ENCODE measurements at places on chromosomes 11 and 22. TPM values are rescaled to one million over a fixed set of nuclear protein-coding genes. Genes with fewer than 3 reads are reported as not detected.

OR4A16 gene
- not detected for total RNA-seq

BIK gene
- total RNA-seq = 1.8 TPM

DNA sequence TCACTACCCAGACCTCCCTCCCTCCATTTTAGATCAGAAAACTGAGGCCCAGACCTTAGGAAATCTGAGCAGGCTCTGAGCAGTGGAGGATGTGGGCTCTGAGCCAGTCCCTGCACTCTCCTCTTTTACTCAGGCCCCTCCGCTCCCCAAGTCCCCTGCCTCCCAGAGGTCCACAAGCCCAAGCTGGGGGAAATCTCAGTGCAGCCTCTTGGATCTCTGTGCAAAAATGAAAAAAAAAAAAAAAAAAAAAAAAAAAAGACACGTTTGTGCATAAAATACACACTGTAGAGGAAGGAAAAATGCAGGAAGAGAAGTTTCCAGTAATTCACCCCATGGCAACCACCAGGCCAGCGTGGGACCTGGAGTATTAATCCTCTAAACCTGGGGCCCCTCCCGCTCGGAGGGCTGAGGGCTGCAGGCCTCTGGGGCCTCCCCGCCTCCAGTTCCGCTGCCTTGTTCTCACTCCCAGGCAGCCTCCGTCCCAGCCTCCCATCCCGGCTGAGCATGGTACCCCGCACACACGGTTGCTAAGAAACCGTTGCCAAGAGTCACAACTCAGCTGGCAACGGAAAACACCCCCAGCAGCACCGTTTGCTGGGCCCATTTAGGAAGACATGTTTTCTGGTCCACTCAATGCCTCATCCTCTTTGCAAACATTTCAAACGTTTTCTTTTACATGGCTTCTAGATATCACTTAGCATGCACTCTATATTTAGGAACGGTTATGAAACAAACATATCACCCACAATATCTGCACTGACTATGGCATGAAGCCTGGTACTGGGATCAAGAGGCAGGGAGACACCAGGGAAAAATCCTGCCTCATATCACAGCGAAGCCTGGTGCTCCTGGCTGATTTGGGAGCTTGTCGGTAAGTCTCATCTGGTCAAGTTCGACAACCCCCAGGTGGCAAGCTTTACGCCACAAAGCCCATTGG is 227.5 kb downstream of the CTTN start:
- no peak for DNase-seq

- no peak for DNase-seq
Observed at GRCh38 chr11:126544108-126545056, 188.9 kb downstream of the ST3GAL4 start.

GRCh38 chr22:33917744-33918406 is 2.4 kb downstream of the LARGE1 start:
- DNase-seq = no peak

DNA sequence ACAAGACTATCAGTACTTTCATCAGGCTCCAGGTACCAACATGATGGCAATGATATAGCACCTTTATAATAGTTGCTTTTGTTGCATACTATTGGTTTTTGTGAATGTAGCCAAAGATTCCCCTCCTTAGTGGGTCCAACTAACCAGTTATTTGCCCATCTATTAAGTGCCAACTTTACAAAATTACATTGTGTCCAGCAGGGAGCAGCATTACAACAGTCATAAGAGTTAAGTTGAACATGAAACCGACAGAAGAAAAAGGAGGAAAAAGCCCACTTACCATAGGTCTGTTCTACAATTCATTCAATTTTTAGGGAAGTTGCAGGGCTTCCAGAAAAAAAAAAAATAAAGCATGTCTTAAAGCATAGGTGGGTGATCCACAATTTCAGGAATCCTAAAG is 21.6 kb downstream of the IMMP1L start:
- no peak for DNase-seq

DNA sequence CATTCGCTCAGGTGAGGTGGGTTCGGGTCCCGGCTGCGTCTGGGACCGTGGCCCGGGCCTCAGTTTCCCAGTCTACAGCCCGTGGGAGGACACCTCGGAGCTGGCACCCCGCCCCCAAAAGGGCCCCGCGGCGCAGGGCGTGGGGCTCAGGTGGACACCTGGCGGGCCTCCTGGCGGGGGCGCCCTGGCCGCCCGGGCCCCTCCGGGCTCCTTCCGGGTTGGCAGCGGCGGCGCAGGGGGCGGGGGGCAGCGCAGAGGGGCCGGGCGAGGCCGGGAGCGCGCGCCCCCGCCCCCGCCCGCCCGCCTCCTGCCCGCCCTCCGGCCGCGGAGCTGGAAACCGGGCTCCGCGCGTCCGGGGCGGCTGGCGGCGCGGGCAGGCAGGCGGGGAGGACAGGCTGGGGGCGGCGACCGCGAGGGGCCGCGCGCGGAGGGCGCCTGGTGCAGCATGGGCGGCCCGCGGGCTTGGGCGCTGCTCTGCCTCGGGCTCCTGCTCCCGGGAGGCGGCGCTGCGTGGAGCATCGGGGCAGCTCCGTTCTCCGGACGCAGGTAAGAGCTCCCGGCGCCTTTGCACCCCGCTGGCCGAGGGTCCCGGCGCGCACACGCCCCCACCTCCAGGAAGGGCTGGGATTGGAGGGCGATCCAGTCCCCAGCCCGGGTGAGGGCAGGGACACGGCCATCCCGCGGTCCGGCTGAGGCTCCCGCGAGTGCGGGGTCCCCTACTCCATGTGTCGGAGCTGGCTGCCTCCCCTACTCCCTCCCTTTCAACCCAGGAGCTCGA is at the start of gene EMID1:
Gene EMID1, plus strand, starts transcription at position 303 of the 778 bp plus-strand sequence. Its CDS starts 143 bp downstream, at position 446.
- DNase-seq = peak; percentile 83

DNA sequence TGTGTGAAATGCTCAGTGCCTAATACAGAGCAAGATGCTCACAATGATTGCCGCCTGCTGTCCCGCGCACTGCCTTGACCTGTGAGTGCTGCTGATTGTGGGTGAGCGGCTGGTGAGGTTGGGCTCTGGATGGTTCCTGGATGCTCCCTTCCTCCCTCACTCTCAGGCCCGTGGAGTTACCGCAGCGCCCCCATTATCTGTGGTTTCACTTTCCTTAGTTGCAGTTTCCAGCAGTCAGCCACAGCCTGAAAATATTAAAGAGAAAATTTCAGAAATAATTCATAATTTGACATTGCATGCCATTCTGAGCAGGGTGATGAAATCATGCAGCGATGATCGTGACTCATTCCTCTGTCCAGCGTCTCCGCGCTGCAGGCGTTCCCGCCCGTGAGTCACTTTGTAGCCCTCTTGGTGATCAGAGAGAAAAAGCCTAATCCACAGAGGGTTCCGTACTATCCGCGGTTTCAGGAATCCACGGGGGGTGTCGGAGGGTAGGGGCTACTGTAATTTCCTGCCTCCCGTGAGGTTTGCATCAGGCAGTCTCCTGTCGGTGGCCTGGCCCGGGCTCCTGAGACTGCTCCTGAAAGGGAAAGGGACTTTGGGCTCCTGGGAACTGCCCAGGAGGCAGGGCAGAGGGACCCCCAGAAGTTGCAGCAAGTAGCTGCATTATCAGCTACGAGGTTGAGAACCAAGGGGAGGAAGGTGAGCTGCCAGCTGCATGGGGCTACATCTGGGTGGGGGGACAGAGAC is 10.6 kb downstream of the RPL3 start:
- DNase-seq = peak; percentile 40
